Activated T-cell treated with anti-CD3 and anti-CD28 coated beads, Interleukin-2, amount 50 U/mL, for 72 hours (primary cell): ENCODE measurements at places on chromosomes 2 and 18.
A peak's percentile ranks its signal among the peaks of the same experiment; 100 is the strongest.

DNA sequence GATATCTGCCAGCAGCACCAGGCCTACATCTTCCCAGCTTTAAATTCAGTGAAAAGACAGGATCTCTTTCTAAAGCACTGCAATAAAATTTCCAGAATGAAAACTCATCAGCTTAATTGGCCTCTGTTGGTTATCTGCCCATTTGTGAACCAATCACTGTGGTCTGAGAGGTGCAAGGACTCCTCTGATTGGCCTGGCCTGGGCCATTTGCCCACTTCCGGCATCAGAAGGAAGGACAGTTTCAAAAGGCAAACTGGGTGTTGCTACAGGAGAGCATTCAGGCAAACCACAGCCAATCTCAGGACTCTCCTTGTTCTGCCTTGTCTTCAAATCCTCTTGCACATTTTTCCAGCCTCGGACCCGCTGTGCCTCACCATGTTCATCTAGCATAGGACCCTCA, 163.9 kb upstream of the CCDC150 start:
- no peak for DNase-seq

DNA sequence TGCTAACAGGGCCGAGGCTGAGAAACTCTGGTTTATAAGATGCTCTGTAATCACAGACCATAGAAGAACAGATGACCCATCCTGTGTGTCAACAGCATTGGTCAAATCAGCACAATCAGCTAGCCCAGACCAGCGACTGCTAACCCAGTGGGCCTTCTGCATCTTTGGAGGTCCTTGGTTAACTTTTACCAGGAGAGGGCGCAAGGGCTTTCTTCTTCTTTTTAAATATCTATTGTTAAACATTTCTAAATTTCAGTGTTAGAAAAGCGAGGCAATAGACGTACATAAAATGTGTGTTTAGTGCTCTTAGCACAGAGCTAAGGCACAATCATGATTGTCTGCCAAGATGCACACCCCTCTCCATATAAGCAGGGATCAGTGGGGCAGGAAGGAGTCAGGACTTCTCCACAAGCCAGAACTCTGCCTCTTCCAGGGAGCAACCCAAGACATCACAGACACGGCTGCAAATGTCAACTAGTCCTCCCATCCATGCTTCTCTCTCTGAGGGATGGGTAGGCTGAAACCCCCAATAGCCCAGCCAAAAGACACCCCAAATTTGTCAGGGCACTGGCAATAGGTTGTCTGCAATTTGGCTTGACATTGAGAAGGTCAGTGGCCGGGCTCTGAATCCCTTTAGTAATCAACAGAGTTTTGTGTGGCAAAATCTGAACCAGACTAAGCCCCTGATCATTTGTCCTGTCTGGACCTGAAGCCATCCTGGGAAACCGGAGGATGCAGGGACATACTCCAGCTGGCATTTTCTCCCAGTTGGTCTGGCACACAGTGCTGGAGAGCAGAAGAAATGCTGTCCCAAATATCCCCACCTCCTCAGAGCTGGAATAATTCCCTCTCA, 188.2 kb downstream of the BCL2 start:
- peak; percentile 53 for DNase-seq

DNA sequence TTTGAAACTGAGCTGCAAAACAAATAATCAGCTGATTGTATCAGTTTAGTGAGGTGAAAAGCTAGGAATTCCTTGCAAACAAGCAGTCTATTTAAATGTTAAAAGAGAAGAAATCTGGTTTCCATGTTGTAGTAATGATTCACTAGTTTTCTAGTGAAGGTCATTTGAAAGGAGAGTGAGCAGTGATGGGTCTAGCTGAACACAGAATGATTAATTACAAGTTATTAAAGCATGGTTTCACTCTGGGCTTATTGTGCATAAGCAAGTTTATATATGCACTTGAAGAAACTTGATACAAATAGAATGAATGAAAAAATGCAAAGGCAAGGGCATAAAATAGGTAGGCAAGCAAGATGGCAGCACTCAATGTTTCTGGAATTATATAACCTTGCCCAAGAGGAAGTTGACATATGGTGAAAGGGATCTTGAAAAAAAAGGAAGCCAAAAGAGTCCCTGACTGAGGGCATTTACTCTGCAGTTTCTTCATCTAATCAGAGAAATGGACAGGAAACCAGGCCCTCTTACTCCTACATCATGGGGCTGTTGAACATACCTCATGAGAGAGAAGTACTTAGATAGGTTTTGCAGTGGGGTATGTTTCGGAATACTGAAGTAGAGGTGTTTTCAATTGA, 53.2 kb downstream of the PLCL1 start:
- no peak for DNase-seq

GRCh38 chr2:45889620-45890370, 238.3 kb downstream of the PRKCE start:
- no peak for DNase-seq

DNA sequence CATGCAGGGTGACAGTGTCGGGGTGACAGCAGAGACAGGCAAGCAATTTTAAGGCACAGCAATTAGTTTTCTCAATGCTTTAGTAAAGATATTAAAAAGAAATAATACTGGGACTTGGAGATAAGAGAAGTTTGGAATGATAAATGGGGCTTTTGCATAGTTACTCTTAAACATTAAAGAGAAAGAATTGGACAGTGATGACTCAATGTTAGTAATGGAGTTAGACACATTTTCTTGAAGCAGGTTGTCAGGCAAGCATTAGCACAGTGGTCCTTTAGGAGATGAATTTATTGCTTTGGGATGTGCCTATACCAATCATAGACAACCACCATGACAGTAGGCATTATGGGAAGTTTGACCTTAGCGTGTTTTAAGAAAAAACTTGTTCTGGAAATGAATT, 228.3 kb upstream of the RAB12 start:
- no peak for DNase-seq

DNA sequence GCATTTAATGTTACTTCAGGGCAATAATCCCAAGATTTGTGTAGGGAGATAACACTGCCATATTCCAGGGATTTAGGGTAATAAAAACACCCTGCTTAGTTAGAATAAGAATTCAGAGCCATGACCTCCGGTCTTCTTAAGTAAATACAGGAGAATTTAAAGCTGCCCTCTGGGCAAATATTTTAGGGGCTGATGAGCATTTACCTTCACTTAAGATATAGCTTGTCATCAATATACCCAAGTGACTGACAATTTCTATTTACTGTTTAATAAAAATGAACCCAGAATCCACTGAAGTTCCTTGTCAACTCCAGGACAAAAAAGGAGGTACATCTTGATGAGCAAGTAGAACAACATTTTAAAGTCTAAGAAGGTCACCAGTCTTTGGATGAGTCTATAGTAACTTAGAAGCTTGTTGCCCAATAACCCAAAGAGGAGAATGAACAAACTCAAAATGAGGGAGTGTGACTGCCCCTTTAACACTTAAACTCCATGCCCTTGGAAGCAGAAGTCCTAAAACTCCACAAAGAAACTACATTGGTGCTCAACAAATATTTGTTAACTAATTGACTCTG, 24.3 kb upstream of the IKZF2 start:
- no peak for DNase-seq

DNA sequence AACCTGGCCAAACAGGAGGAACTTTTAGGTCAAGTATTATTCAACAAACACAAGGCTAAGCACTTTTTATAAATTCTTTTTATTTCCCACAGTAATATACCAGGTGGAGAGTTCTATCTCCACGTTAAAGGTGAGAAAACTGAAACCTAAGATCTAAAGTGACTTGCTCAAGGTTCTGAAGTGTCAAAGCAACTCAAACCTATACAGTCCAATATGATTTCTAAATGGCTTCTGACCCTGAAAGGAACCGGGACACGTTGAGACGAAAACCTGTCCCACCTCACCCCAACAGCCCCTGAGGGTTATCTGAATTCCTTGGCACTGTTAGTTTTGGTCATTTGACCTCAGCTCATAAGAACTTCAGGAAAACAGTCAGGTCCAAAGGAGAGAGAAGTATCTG, 814.5 kb upstream of the LRATD1 start:
- no peak for DNase-seq

GRCh38 chr2:170707821-170708795, 7.0 kb upstream of the SP5 start:
- no peak for DNase-seq

DNA sequence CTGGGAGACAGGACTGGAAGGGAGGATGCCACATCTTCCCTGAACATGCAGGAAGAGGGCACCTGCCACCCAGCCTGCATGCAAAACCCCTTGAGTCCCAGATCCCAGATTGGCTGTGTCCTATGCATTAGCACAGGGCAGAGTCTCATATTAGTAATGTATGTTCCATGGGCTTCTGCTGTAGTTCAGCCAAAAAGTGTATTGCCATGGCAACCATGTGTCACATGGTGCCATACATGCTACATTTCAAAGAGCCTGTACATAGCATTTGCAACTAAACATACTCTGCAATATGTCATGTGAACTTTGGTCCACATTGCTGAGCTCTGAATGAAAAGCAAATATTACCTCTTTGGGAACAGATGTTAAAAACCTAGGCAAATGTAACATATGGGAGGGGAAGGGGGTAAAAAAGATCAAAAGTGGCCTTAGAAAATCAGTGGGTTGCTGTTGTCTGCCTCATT, 78.4 kb downstream of the DPP4 start:
- peak; percentile 19 for DNase-seq

GRCh38 chr2:25481381-25482300, 139.9 kb upstream of the DNMT3A start:
- DNase-seq: no peak

- no peak for DNase-seq
Measured at GRCh38 chr18:9849407-9850283, 36.1 kb upstream of the TXNDC2 start.

- no peak for DNase-seq
Measured at GRCh38 chr2:12770300-12770968, 53.7 kb downstream of the TRIB2 start.

DNA sequence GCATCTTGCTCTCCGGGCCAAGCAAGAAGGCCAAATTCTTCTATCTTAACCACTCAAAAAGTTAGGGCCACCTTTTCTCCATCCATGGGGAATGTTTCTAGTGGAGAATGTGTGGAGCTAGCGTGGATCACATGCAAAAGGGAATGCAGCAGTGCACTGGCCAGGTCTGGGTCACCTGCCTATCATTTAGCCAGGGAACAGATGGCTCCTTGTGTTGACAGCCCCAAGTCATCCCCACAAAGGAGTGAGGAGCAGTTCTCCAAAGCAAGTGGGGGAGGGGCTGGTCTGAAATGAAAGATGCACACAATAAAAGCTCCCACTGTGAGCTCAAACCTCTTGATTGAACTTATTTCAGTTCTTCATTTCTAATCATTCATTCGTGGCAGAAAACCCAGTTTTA, 19.1 kb downstream of the EPB41L3 start:
- no peak for DNase-seq

GRCh38 chr2:127625572-127625951, 20.4 kb upstream of the GPR17 start:
- no peak for DNase-seq

DNA sequence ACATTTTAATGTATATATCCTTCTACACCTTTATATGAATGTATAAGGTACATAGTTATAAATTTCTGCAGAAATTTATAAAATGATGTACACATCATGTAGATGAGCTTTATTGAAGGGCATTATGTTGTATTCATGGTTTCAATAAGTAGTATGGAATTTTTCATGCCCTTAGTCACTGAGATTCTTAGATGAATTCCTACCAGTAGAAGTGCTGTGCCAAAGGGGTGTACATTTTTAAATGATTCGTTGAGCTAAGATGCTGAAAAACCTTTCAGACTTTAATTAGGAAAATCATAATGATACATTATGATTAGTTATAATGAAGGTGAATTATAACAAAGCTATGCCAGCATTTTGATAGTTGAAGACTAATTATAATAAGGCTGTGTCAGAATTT, 115.2 kb downstream of the ZNF236 start:
- no peak for DNase-seq
